ENCODE measurements at places on chromosomes 12 and 14.

GRCh38 chr14:75023108-75023507 lies 20.4 kb downstream of the EIF2B2 start:
- DNase-seq = no peak

- DNase-seq = no peak
Measured at GRCh38 chr12:49943625-49943960, 6.9 kb upstream of the AQP2 start.

- no peak for DNase-seq
Measured at GRCh38 chr14:91729756-91730155, 2.1 kb downstream of the CATSPERB start.

- DNase-seq = no peak
Measured at GRCh38 chr14:78451319-78451695, 281.1 kb downstream of the NRXN3 start.

- DNase-seq = no peak
Measured at GRCh38 chr14:33747749-33748148, 203.1 kb downstream of the EGLN3 start.
